Upper lobe of right lung (tissue), 1 donor: ENCODE measurements at places on chromosomes 3 and 15. TPM values are rescaled to one million over a fixed set of nuclear protein-coding genes. Genes with fewer than 3 reads are reported as not detected.

- H3K27ac ChIP-seq, result no peak overlapping the region
- H3K4me1 ChIP-seq, result no peaks in the 10 kb centered on the region
- no peaks in the 10 kb centered on the region for H3K36me3 ChIP-seq
These were observed 342.9 kb upstream of the PPP2R3A start for GRCh38 chr3:135622656-135623055.

- no peak overlapping the region for H3K4me3 ChIP-seq
- no peak overlapping the region for H3K27ac ChIP-seq
- no peak for DNase-seq
- no peaks in the 10 kb centered on the region for H3K4me1 ChIP-seq
These were observed 146.0 kb upstream of the SMAD3 start for GRCh38 chr15:66919421-66919820.

Gene ZNF620
- 7.0 TPM for total RNA-seq

Gene CLK3
- total RNA-seq, result 72.9 TPM

GRCh38 chr15:47553947-47554346 lies 163.4 kb upstream of the SEMA6D start:
- no peaks in the 10 kb centered on the region for H3K4me1 ChIP-seq
- H3K4me3 ChIP-seq, result no peak overlapping the region
- no peak overlapping the region for H3K27ac ChIP-seq
- H3K36me3 ChIP-seq, result no peaks in the 10 kb centered on the region

DNA sequence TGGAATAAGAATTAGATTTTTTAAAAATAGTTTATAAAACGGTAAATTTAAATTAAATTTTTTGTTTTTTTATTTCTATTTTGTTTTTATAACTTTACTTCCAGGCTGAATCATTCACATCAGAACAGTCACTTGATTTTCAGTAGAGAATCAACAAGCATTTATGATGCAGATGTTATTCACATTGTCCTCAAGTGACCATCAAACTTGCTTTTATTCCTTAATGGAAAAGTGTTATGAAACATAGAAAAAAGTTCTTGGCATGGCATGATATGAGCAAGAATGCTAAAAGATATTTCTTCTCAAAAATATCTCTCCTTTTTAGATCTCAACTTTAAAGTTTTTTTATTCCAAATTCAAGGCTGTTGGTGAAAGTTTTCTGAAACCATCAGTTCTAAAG lies 70.9 kb upstream of the TGFBR2 start:
- no peak for DNase-seq
- H3K27me3 ChIP-seq, result no peaks in the 10 kb centered on the region
- H3K4me1 ChIP-seq, result peaks cover 13% of the 10 kb centered on the region
- no peak overlapping the region for H3K27ac ChIP-seq
- no peak overlapping the region for H3K4me3 ChIP-seq
- no peaks in the 10 kb centered on the region for H3K36me3 ChIP-seq

DNA sequence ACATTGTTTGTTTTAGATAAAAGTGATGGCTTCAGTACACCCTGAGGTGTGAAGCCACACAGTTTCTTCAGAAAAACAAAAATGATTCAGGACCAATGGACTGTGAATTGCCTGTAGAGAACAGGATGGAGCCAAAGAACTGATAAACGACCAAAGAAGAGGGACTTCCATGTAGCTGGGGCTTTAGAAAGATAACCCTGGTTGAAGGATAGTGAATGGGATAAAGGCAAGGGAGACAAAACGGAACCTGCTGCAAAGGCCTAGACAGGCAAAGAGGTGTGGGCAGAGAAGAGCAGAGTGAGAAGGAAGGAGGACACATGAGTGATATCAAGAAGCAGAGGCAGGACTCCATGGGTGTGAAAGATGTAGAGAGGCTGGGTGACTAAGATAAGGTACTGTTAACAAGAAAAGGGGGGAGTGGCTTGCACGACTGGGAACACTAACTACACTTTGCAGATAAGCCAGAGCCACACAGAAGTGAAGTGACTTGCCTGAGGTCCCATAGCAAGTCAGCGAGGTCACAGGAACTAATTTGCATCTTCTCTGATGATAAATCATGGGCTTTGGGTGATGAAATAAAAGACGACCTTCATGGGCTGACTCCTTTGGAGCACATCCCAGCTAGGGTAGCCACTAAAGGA lies 44.3 kb downstream of the RAB6B start:
- peak; percentile 8 for DNase-seq
- H3K27me3 ChIP-seq, result no peaks in the 10 kb centered on the region
- no peaks in the 10 kb centered on the region for H3K36me3 ChIP-seq
